A549 treated with DMSO at 1 μM for 4 hours (cell line): ENCODE measurements at places on chromosomes 1 and 21. TPM values are rescaled to one million over a fixed set of nuclear protein-coding genes. Genes with fewer than 3 reads are reported as not detected.

The C1orf198 gene
- 15.8 to 20.4 TPM (median 18.7 TPM) in 5 replicates for total RNA-seq

The OLFML2B gene
- total RNA-seq: 0.34 to 0.92 TPM (median 0.52 TPM) in 5 replicates

The B3GALT6 gene
- 9.3 to 19.5 TPM (median 18.1 TPM) in 5 replicates for total RNA-seq

The ASB17 gene
- total RNA-seq: not detected in 5 replicates

The GABRD gene
- total RNA-seq: 0.27 to 0.97 TPM (median 0.63 TPM) in 5 replicates

The SGIP1 gene
- total RNA-seq: not detected in 5 replicates

The RGS1 gene
- total RNA-seq: not detected in 5 replicates

The CHRNB2 gene
- total RNA-seq: 0.36 to 0.45 TPM (median 0.41 TPM) in 5 replicates

The PRKCZ gene
- total RNA-seq: 7.4 to 9.7 TPM (median 7.7 TPM) in 5 replicates

The GIPC2 gene
- 0.02 to 0.03 TPM in 2 of 5 replicates, not detected in the others for total RNA-seq

The KPRP gene
- not detected in 5 replicates for total RNA-seq

The SDC3 gene
- total RNA-seq: 6.9 to 10.7 TPM (median 8.6 TPM) in 5 replicates

The CHI3L1 gene
- total RNA-seq: not detected in 5 replicates

The VSIG8 gene
- total RNA-seq: 0.06 to 0.07 TPM in 2 of 5 replicates, not detected in the others

The SHE gene
- total RNA-seq: 0.03 to 0.11 TPM (median 0.06 TPM) in 4 of 5 replicates, not detected in the other

The PSMD4 gene
- 173 to 200 TPM (median 195 TPM) in 5 replicates for total RNA-seq

The C1orf232 gene
- total RNA-seq: not detected in 5 replicates

The BECN2 gene
- not detected in 5 replicates for total RNA-seq

The AK4 gene
- total RNA-seq: 23.3 to 30.2 TPM (median 25.8 TPM) in 5 replicates

The FNDC5 gene
- 0.38 to 0.75 TPM (median 0.53 TPM) in 5 replicates for total RNA-seq

The IFNAR2 gene
- total RNA-seq: 14.8 to 18.8 TPM (median 17.2 TPM) in 5 replicates

The FAM163A gene
- 0.02 TPM in 1 of 5 replicates, not detected in the others for total RNA-seq

The ATP6V1G3 gene
- not detected in 5 replicates for total RNA-seq

The ATAD3C gene
- total RNA-seq: not detected in 5 replicates

The ADAMTSL4 gene
- 2.0 to 3.5 TPM (median 2.9 TPM) in 5 replicates for total RNA-seq

The MTARC1 gene
- 8.3 to 12.0 TPM (median 9.9 TPM) in 5 replicates for total RNA-seq

The PHC2 gene
- 85.0 to 101 TPM (median 87.8 TPM) in 5 replicates for total RNA-seq

The ELF3 gene
- total RNA-seq: 238 to 280 TPM (median 261 TPM) in 5 replicates

The RNF19B gene
- 21.8 to 26.1 TPM (median 25.0 TPM) in 5 replicates for total RNA-seq

The SELENBP1 gene
- total RNA-seq: 5.8 to 6.2 TPM (median 5.8 TPM) in 5 replicates

The PROX1 gene
- total RNA-seq: 0.05 to 0.46 TPM (median 0.06 TPM) in 4 of 5 replicates, not detected in the other

The KDF1 gene
- not detected in 5 replicates for total RNA-seq

The C8A gene
- not detected in 5 replicates for total RNA-seq

The RPS6KA1 gene
- total RNA-seq: 13.4 to 18.2 TPM (median 16.6 TPM) in 5 replicates

The RNU1-1 gene
- total RNA-seq: 7.3 TPM in 1 of 5 replicates, not detected in the others

The TNFRSF1B gene
- total RNA-seq: 0.28 to 0.62 TPM (median 0.33 TPM) in 5 replicates

The SPRR2D gene
- not detected in 5 replicates for total RNA-seq

The LMX1A gene
- total RNA-seq: not detected in 5 replicates

The ZNF648 gene
- total RNA-seq: not detected in 5 replicates

The SLC9C2 gene
- total RNA-seq: not detected in 5 replicates

The DNASE2B gene
- not detected in 5 replicates for total RNA-seq

The EFNA1 gene
- total RNA-seq: 30.6 to 50.0 TPM (median 37.3 TPM) in 5 replicates

The CADM3 gene
- total RNA-seq: 0.08 to 0.15 TPM (median 0.14 TPM) in 5 replicates

The GRIK1 gene
- total RNA-seq: not detected in 5 replicates

The CHD1L gene
- total RNA-seq: 33.5 to 35.9 TPM (median 33.9 TPM) in 5 replicates

The RIPPLY3 gene
- total RNA-seq: 0.38 to 0.93 TPM (median 0.70 TPM) in 5 replicates

The CNR2 gene
- not detected in 5 replicates for total RNA-seq

The CR1L gene
- total RNA-seq: not detected in 5 replicates

The OPTC gene
- not detected in 5 replicates for total RNA-seq

The CYB5RL gene
- 2.4 to 3.6 TPM (median 2.9 TPM) in 5 replicates for total RNA-seq

The ESPN gene
- total RNA-seq: 0.37 to 0.79 TPM (median 0.58 TPM) in 4 of 5 replicates, not detected in the other

The PRELP gene
- 0.02 TPM in 2 of 5 replicates, not detected in the others for total RNA-seq

The OR2T27 gene
- total RNA-seq: not detected in 5 replicates

The ACTN2 gene
- total RNA-seq: 0.01 to 0.10 TPM (median 0.09 TPM) in 3 of 5 replicates, not detected in the others

The AMY1C gene
- total RNA-seq: not detected in 5 replicates

The CFAP45 gene
- total RNA-seq: 0.50 to 1.5 TPM (median 0.70 TPM) in 5 replicates

The SYTL1 gene
- 0.10 to 0.68 TPM (median 0.35 TPM) in 5 replicates for total RNA-seq

The GJA9 gene
- total RNA-seq: 0.05 to 0.09 TPM (median 0.08 TPM) in 3 of 5 replicates, not detected in the others

The SPRR2E gene
- total RNA-seq: not detected in 5 replicates
